GM12864 (cell line): ENCODE measurements at places on chromosomes 16 and 17.

GRCh38 chr17:72349011-72349410, 228.2 kb downstream of the SOX9 start:
- no peak for DNase-seq

- DNase-seq: no peak
Observed at GRCh38 chr17:22492331-22492730, 800.0 kb downstream of the KCNJ18 start.

DNA sequence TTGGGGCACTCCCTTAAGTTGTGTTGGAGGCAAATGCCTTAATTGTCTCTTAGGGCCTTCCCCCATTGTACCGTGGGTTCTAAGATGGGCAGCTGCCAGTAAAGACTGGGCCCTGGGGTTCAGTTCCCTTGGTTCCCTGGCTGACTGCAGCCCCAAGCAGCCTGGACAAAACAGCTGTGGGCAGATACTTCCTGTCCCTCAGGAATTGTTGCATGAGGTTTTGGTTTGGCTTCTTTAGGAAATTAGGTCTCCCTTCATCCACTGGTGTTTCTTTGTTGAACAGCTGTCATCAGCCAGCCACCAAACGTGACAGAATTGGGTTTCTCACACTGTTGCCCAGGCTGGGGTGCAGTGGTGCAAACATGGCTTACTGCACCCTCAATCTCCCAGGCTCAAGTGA, 42.0 kb upstream of the ETV4 start:
- DNase-seq: no peak

- no peak for DNase-seq
Observed at GRCh38 chr16:54270711-54271110, 15.9 kb downstream of the IRX3 start.

DNA sequence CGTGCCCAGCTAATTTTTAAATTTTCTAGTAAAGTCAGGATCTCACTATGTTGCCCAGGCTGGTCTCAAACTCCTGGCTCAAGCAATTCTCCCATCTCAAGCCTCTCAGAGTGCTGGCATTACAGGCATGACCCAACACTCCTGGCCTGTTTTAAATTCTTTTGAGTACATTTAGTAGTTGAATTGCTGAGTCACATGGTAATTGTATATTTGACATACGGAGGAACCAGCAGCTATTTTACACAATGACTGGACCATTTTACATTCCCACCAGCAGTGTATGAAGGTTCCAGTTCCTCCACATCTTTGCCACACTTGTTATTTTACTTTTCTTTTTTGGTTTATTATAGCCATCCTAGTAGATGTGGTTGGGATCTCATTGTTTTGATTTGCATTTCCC, 43.6 kb downstream of the RHOT1 start:
- no peak for DNase-seq

- DNase-seq: no peak
Observed at GRCh38 chr17:32960815-32961214, 30.8 kb upstream of the SPACA3 start.

DNA sequence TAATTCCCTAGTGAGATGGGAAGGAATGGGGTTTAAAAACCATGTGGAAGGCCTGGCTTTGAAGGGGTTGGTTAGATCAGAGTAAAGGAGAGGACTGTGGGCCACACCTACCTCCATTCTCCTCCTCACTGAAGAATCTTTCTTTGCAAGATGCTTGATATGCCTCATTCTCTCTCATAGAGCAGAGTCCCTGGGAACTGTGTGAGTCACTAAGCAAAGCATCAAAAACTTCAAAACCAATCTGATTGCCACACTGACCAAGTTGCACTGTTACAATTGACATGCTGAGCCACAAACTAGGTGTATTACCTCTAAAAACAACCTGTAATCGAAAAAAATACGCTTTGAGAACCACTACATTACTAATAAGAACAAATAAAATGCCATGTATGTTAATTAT, 2.0 kb downstream of the TUBD1 start:
- DNase-seq: no peak

- no peak for DNase-seq
Observed at GRCh38 chr16:86449446-86450095, 60.8 kb upstream of the FOXF1 start.

DNA sequence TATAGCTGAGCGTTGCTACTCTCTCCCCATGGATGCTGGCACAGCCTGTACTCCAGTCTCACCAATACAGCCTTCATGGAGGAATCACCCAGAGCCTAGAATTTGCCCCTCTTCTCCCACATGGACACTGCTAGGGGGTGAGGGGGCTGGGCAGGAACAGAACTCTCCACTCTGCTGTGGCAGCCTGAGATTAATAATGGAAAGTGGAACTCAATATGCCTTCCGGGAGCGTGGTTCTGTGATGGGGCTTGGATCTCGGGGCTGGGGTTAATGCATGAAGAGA, 1.2 kb downstream of the SLC9A5 start:
- DNase-seq: no peak

- no peak for DNase-seq
Observed at GRCh38 chr17:909642-910323, 69.8 kb downstream of the NXN start.

DNA sequence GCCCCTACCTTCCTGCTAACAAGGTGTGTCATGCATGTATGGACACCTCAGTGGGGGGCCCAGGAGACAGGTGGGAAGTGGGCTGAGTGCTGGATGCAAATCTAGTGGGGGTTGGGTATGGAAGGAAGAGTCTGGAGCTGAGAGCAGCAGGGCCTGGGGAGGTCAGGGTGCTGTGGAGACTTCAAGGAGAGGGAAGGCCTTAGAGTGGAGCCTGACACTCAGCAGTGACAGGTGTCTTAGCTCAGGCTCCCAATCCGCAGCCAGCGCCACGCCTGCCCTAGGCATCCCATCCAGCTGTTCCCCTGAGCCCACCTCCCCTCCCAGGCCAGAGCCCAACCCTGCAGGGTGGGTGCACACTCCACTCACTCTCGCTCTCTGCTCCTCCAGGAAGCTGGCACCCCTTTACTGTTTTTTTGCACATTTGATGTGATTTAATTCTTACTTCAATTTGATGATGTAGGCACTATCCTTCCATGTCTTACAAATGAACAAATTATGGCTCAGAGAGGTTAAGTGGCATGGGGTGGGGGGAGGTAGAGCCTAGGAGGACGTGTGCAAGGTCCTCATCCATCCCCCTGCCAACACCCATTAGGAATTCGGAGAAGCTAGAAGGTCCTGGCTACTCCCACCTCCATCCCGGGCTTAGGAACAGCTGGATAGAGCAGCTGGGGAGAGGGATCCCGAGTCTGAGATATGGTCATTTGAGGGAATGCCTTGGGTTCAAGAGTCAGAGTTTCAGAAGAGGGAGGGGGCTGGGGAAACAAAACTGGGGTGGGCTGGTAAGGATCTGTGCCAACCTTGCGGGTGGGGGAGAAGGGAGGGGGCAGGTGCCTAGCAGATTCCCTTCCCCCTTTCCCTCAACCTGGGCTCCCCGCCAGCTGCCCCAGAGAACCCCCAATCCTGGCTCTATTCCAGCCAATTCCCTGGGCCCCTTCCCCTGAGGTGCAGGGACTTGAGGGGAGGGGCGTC, 2.1 kb downstream of the FAM171A2 start:
- no peak for DNase-seq

DNA sequence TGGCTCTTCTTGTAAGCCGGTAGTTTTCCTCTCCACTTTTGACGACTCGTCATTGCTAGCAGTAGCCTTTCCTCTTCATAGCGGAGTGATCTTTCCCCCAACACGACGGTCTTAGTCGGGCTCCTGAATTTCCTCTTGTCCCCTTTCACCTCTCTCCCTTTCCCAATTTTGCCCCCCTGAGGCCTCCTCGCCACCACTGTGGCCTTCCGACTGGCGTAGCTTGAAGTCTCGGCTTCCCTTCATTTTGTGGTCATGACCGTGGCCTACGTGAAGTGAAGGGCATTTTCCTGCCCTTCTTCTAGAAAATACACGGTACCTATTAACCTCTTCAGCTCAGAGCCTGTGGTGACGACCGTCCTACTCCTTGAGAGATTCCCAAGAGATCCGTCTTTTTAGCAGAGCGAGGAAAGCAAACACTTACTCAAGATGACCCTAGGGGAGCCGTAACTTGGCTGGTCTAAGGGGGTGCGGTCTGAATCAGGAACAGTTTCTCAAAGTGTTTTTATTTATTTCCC, 787 bp downstream of the PRKAR1A start:
- no peak for DNase-seq

GRCh38 chr17:63768433-63768832, 5.0 kb downstream of the CCDC47 start:
- no peak for DNase-seq

GRCh38 chr16:1347286-1347855, 4.3 kb downstream of the TSR3 start:
- DNase-seq: no peak

DNA sequence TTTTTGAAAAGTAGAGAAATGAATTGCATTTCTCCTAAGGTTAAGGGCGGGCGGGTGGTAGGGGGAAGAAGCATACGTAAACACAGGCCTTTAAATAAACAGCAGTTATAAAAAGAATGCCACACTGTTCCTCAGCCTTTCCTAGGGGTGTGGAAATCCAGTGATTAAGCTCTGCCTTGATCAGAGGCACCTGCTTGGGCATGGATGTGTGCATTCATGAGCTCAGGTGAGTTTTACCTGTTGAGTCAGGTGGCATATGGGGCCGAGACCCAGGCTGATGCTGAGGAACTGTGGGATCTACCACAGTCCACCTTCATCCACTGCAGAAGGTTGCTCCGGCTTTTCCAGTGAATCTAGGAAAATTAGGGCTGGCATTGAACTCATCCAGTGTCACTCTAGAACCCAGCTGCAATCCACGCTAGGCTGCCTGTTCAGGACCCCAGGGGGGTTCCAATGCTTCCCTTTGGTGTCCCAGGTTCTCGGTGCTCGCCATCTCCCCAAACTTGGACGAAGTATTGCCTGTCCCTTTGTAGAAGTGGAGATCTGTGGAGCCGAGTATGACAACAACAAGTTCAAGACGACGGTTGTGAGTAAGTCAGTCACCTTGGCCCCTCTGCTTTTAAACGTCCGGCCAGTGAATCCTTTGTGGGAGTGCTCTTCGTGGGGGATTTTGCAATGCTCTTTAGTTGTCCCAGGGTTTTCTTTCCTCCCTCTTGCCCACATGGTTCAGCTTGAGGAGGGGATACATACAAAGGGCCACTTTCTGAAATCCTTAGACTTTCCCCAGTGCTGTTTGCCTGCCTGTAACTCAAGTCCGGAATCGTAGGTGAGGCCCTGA, 72.7 kb downstream of the SDR42E1 start:
- DNase-seq: no peak

GRCh38 chr17:75970011-75970523, 8.9 kb downstream of the ACOX1 start:
- DNase-seq: no peak

DNA sequence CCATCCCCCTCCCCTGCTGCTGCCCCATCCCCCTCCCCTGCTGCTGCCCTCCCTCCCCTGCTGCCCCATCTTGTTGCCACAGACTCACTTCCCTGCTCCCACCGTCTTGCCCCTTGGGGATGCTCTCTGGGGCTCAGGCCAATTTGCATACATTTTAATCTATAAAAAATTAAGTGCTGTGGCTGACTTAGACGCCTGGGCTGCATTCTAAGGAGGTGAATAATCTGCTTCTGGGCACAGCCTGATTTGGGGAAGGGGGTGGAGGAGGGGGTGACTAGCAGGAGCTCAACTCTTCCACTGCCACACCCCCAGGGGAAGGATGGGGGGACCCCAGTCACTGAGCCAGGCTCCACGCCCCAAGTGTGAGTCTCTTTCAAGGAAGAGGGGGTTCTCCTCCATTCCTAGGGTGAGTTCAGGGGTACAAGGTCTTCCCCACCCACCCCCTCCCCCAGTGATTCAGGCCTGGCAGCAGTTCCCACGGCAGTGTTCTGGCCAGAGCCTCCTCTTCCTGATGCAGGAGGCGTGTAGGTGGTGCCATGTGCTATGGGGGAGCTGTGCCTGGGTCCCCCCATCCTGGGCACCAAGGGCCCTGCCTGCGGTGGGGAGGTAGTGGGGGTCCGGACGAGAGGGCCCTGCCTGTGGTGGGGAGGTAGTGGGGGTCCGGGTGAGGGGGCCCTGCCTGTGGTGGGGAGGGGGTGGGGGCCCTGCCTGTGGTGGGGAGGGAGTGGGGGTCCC, 5.0 kb downstream of the DPH1 start:
- DNase-seq: no peak

DNA sequence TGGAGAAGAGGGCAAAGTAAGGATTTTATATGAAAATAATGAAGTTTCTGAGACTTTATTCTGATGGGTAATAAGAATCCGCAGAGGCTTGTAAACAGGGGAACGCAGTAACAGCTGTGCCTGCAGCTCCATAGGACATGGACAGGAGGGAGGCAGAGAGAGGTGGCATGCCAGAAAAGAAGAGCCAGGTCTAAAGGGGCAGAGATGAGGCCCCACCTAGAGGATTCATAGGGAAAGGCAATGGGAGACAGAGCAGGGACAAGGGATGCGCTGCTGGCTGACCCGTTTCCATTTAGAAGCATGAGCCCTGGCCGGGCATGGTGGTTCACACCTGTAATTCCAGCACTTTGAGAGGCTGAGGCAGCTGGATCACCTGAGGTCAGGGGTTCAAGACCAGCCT, 340.3 kb upstream of the CDH5 start:
- DNase-seq: no peak

GRCh38 chr17:80477647-80478478, 1.5 kb upstream of the NPTX1 start:
- no peak for DNase-seq
